ENCODE measurements at places on chromosomes 1 and 21.

DNA sequence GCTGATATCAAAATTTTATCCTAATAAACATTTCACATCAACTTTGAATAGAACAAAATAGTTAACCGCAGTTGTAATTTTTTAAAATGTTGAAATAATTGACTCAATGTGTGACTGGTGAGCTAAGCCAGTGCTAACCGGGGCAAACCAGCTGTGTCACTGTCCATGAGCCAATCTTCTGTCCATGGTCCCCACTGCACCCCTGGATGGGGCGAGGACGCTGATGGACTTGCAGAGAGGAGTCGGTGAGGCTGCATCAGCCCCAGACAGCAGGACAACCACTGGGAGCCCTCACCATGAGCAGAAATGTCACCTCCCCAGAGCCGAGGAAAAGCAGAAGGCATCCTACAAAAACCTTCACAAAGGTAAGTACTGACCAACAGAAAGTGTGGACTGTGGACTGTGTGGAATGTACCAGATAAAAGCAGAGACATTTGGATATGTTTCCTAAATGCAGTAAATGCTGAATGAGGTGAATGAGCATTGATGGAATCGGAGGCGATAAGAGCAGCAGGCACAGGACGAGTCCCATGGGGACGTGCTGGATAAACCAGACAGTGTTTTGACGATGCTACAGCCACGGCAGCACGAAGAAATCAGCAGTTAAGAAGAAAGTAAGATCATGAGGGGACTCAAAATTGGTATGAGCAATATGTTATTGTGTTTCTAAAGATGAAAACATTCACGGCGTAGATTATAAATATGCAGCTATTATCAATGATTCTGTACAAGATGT is 115.0 kb upstream of the BACE2 start:
- DNase-seq, result no peak

GRCh38 chr1:226364514-226364899 is 43.4 kb downstream of the PARP1 start:
- no peak for DNase-seq

- no peak for DNase-seq
Observed at GRCh38 chr1:54767526-54767925, 3.2 kb upstream of the PARS2 start.

DNA sequence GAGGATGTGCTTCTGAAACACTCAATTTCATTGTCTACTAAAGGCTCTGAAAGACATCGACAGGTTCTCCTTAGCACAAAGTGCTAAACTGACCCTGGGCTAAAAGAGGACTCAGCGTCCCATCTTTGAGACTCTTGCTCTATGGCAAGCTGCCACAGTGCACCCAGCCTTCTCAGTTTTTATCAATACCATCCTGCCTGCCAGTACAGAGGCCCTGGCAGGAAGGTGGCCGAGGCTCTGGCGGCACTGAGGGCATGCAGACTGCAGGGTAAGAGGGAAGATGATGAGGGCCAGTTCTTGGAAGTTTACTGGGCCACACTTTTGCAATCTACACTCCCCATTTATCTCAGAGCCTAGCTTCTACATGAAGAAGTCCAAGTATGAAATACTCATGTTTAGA is 5.3 kb downstream of the OLFML2B start:
- no peak for DNase-seq

GRCh38 chr1:49102752-49103151 is 326.1 kb upstream of the BEND5 start:
- DNase-seq, result peak; percentile 44

DNA sequence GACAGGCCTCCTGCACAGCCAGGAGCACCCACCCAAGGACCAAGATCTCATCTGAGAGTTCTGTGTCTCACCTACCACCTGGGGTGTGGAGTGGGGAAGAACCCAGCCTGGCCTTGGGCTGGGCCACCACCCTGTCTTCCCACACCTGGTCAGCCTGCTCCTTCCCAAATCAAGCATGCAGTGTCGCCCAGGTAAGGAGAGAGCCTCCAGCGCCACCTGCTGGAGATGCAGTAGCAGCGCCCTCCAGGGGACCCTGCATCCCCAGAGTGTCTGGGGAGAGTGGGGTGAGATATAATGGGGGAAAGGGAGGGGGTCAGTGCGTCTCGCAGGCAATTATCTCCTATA is 32.3 kb downstream of the KIAA2013 start:
- peak; percentile 35 for DNase-seq

DNA sequence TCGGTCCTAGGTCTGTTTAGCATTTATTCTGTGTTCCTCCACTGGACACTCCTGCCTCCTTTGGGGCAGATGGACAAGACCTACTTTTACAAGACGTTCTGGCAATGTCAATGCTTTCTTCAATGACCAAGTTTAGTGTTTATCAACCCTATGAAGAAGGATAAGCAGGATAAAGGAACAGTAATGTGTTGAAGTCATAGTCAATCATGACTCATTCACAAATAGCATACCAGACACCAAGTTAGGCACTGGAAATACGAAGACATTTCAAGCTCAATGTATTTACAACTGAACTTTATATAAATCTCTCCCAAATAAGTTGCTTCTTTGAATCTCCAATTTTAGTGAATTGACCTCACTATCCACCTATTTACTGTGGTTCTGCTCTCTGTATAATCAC is 4.8 kb upstream of the SLC35D1 start:
- peak; percentile 38 for DNase-seq

GRCh38 chr1:201648907-201649721 is 110.2 kb downstream of the NAV1 start:
- peak; percentile 37 for DNase-seq

Measured in EL (cell line).